Naive thymus-derived CD8-positive, alpha-beta T cell (primary cell): ENCODE measurements at places on chromosomes 2 and 18.

- no peak for DNase-seq
Measured at GRCh38 chr2:9347411-9347881, 75.9 kb downstream of the ITGB1BP1 start.

DNA sequence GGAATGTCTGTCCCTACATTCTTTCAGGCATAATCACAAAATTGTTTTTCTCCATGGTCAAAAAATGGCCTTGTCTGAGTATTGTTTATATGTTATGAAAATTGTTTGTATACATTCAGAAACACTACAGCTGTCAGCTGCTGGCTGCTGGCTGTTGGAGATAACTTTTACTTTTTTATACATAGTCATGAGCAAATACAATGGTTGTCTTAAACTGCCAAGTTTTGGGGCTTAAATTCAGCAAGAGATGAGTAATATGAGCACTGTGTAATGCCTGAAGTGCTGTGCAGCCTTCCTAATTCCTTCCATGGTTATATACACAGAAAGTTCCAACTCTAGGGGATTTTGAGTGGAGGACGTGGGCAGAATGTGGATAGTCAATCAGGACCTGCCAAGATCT, 168.9 kb upstream of the RMP24 start:
- DNase-seq: no peak

GRCh38 chr2:196160946-196161345, 10.4 kb downstream of the STK17B start:
- DNase-seq: no peak

GRCh38 chr2:134228493-134228903, 25.4 kb upstream of the MGAT5 start:
- DNase-seq: no peak

GRCh38 chr2:201465524-201465971, 14.0 kb downstream of the STRADB start:
- DNase-seq: no peak

DNA sequence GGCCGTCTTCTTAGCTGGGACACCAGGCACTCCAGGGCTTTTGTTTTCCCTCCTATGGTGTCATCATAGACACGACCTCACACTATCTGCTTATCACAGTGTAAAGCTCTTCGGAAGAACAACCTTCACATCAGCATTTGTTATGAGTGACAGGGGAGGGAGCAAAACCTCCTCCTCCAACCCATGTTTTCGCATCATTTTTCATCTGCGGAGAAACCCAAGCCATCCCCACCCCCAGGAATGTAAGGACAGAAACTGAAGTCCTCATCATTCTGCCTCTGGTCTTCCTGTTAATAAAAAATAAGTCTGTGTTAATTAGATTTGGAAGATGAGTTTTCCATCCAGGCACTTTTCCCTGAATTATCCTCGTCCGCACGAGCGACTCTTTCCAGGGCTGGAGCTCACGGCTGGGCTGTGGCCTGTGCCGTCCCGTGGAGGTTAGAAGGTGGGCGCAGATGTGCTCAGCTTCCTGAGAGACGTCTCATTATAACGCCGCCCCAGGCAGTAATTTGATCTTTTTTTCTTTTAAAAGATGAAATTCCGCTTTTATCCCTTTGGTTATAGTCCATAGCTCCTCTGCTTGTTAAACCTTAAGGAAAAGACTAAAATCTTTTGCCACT, 101.6 kb upstream of the TMEM18 start:
- DNase-seq: no peak

- DNase-seq: no peak
Measured at GRCh38 chr18:63040788-63041410, 278.7 kb downstream of the BCL2 start.

DNA sequence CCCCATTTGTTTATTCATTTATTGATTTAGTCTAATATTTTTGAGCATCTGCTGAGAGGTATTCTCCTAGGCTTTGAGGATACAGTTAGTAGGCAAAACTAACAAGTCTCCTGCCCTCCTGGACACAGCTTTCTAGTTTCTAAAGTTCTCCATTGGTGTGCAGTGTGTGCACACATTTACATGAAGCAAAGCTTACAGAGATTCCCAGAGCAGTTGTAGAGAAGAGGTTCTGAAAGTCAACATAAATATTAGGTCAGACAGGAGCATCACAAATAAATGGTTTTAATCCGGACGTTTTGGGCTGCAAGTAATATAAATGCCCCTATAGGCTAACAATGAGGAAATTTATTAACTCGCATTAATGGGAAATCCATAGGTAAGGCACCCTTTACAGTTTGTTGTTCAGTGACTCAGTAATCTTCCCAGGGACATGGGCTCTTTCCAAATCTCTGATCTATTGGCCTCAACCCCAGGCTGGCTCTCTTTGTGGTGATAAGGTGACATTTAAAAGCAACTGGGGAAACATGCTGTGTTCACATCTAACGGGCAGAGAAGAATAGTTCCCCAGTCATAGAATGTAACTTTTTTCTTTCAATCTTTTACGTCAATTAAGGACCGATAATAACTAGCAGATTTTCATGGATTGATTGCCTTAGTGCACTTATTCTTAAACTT, 407.2 kb downstream of the PTPRM start:
- no peak for DNase-seq

GRCh38 chr2:120450196-120450820, 104.4 kb downstream of the INHBB start:
- DNase-seq: no peak

- no peak for DNase-seq
Measured at GRCh38 chr2:196941398-196942078, 15.0 kb upstream of the PGAP1 start.

- no peak for DNase-seq
Measured at GRCh38 chr18:65409261-65409660, 341.6 kb upstream of the CDH7 start.
